ENCODE measurements at places on chromosomes 1 and 21.

- no peak for DNase-seq
Measured at GRCh38 chr1:115980998-115981993, 5.0 kb downstream of the SLC22A15 start.

DNA sequence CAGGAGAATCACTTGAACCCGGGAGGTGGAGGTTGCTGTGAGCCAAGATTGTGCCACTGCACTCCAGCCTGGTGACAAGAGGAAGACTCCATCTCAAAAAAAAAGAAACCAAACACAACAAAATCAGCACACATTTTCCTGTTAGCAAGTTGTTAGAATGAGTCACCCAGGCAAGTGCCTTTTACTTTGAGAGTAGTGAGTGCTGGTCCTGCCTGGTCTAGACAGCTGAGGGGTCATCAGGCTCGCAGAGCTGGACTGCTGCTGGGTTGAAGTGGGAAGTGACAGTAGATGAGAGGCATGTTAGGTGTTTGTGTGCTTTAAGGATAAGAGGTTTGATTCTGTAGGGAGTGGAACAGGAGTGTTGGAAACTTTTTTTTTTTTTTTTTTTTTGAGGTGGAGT is 31.9 kb downstream of the GNPAT start:
- no peak for DNase-seq

DNA sequence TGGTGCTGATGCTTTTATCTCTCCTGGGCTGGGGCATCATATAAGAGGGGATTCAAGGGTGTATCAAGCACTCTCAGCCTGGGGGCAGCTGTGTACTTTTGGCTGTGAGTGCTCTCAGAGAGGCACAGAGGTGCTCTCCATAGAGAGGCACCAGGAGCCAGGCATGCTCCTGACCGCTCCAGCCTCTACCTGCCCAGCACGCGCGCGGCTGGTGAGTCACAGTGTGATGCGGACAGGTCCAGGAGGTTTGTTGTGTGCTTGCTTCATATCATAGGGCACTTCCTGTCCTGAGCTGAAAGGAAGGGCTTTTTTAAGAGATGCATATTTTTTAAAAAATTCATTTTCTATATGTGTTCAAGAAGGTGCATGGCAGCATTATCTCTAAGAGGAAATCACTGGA is 93.6 kb upstream of the BCAR3 start:
- DNase-seq: peak; percentile 51

DNA sequence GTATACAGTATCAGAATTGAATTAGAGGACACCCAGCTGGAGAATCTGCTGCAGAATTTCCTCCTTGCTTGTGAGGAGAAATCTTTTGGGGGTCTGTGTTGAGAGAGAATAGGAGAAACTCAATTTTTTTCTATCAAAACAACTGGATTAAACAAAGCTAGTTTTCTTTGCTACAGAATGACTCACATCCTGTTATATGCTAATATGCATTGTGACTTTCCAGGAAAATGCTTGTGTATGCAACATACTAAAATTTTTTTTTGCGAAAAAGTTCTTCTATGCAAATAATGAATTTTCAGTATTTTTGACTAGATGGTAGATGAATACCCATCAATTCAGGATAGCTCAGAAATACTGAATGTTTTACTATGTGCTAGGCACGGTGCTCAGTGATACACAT is 2.2 kb downstream of the VAMP4 start:
- DNase-seq: no peak

GRCh38 chr1:240343045-240343444 is 251.4 kb downstream of the FMN2 start:
- no peak for DNase-seq

- DNase-seq: no peak
Measured at GRCh38 chr1:200038981-200039848, 11.7 kb downstream of the NR5A2 start.

DNA sequence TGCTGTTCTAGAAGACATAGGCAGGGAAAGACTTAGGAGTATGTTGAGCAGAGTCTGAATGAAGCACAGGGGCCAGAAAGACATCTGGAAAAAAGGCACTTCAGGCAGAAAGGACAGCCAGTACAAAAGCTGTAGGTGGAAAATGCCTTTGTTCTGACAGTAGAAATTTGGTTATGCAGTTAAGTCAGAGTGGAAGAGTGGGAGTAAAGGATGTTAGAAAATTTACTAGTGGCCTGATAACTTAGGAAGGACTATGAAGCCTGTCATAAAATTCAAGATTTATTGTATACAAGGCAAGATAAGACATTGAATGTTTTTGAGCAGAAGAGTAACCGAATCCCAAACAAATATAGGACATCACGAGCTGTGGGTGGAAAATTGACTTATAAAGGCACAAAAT is 987.9 kb downstream of the PLA2G4A start:
- no peak for DNase-seq

DNA sequence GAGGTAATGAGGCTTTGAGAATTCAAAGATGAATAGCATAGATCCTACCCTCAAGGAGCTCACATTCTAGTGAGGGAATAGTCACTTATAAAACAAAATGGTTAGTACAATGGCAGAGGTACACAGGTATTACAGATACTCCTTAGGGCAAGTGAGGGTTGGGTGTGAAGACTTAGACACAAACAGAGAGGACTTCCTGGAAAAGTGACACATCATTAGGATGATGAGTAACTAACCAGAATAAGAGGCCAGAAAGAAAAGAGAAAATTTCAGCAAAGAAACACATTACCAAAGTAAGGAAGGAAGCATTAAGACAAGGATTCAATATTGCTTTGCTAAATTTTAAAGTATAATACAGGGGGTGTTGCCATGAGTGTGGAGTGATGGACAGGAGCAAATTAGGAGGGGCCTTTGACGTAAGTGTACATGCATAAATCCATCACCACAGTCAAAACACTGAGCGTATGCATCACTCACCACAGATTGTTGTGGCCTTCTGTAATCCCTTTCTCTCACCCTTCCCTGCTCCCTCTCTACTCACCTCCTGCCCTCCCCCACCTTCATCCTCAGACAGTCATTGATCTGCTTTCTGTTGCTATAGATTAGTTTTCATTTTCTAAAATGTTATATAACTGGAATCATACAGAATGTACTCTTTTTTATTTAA is 7.9 kb downstream of the CD53 start:
- DNase-seq: no peak

GRCh38 chr21:39776589-39776988 is 31.6 kb downstream of the IGSF5 start:
- DNase-seq: no peak
